ENCODE measurements at places on chromosomes 3 and 15.

DNA sequence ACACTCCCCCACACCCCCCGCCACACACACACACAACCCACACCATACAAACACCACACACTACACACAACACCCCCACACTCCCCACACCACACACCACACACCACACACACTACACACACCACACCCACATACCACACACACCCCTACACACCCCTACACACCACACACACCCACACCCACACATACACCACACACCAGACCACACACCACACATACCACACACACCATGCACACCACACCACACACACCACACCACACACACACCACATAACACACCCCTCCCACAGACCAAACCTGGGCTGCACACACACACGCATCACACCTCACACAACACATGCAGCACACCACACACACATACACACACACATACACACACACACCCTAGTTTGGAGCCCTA is 1.8 kb upstream of the RASGRF1 start:
- no peak for DNase-seq

DNA sequence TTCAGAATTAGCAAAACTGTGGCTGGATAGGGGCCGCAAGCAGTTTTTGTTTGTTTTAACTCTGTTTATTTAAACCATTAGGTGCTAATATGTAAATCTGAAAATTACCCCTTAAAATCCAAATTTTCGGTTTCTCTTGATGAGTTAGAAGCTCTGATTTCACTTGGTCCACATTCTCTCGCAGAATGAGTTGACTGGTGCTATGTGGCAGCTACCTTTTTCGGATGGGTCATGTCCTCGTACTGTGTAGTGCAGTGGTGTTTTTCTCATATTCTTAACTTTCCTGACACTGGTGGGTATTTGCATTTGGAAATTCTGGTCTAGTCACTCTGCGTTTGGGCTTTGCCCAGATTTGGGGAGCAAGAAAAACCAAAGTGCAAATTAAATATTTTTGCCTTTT is 87.1 kb downstream of the DIPK2A start:
- DNase-seq, result no peak

DNA sequence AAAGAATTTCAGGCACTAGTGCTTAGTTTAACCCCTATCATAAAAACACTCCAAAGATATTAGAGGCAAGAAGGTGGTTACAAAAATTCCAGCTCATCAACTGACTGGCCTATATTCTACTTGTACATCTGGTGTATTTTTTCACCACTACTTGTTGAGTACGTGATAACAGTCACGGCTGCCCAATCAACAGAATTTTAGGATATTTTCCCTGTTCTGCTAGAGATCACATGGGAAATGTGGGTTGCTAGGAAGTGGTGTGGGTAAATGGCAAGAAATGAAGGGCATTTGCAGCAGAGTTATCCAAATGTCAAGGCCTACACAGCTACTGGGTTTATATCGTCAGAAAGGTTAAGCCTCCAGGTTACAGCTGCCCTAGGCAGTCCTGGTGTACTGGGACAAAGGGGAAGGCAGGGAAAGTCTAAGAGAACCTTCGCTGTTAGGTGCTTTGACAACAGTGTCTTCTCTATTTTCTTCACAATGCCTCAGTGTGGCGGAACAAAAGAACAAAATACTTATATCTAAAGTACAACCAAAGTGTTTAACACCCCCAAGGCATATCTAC is 81.9 kb downstream of the FMN1 start:
- DNase-seq, result no peak

DNA sequence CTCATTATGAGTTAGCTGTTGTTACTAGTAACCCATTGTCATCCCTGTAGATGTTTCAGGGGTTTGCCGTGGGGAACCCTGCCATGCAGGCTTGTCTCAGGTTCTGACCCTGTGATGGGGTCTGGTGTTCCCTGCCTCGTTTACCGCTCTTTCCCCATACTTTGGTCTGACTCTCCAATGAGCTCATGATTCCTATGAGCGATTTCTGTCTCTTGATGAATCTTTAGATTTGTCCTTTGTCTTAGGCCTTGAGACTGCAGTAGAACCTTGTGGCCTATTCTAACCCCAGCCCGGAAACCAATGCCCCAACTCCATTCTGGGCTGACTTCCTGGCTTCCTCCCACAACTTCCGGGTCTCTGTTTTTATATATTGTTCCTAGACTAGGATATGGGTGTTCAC is 11.3 kb upstream of the IQGAP1 start:
- no peak for DNase-seq

DNA sequence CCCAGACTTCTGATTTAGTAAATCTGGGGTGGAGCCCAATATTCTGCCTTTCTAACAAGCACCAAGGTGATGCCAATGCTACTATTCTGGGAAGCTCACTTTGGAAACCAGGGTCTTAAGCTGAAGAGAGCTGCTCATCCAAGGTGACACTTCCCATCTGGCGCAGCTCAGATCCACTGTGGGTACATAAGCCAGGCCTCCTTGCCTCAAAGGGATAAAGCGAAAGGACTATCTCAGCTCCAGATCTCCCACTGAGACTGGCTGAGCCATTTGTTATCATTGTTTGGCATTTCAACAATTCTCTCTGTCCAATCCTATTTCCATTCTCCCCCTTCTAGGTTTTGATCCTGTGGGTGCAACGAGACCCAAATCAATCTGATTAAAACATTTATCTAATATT is 323.8 kb downstream of the GBE1 start:
- DNase-seq, result no peak

GRCh38 chr15:55230051-55230670 is 33.4 kb upstream of the RSL24D1 start:
- DNase-seq, result peak; percentile 53

DNA sequence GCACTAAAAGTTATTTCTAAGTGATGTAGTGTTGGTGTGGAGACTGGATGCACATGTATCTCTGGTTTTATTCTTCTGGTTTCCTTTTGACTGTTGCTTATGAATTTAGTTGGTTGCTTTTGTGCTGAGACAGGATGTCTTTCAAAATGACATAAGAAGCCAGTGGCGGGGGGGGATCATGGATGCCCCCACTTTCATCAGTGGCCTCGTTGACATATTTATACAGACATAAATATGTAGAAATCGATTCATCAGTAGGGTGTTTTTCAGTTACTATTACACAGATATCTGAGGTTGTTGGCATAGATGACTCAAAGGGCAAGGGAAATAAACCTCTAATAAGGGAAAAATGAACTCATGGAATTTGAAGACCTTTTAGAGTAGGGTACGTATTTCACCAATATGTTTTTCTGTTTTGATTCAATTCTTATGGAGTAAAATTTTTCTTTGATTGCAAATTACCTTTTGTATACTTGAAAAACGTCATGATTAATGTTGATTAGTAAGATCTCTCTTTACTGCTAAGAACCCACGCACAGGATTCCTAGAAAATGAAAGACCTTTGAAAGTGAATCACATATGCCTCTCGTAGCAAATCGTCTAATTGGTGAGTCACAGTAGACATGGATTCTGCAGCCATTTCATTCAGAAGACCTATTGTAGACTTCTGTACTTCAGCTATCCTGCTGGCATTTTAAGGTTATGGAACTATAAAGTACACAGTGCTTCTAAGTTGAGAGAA is 97.4 kb upstream of the RBMS3 start:
- peak; percentile 78 for DNase-seq

GRCh38 chr15:38441130-38441519 is 12.8 kb upstream of the FAM98B start:
- DNase-seq, result no peak

GRCh38 chr3:166714206-166714605 is 665.9 kb downstream of the ZBBX start:
- no peak for DNase-seq

DNA sequence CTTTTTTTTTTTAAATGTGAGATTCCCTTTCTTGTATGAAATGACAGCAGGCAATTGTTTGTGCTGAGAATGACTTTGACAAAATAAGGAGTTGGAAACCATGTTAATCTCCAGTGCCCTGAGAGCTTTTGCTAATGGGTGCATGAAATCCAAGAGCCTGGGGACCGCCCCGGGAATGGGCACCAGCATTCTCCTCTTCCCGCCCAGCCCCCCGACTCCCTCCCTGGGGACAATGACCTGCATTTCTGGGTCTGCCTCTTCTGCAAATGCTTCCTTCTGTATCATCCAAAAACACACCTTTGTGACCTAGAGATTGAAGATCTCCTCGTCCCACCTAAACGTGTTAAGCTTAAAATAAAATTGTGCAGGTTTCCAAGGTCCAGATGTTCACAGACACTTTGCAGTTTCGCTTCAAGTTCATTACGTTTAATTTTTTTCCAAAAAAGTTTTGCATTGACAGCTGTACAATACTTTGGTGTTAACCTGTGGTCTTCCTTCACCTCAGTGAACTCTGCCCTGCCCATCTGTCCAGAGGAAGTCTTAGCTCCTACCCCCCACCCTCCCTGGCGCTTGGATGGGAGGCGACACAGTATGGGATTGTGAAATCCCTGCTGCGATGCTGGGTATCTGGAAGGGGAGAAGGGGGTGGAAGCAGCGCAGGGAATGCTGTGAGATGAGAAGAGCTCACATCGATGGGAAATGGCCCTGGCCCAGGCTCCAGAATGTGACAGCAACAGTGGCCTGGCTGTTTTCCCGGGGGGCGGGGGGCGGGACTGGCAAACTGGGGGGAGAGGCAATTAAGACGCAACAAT is 50.1 kb downstream of the TLE3 start:
- DNase-seq, result no peak

All from M059J (cell line).